ENCODE measurements at places on chromosomes 6 and 20. TPM values are rescaled to one million over a fixed set of nuclear protein-coding genes. Genes with fewer than 3 reads are reported as not detected.
A peak's percentile ranks its signal among the peaks of the same experiment; 100 is the strongest.

GRCh38 chr20:45061244-45061643, 39.7 kb downstream of the KCNS1 start:
- no peak for DNase-seq

The DOK5 gene
- total RNA-seq: 1.0 TPM

GRCh38 chr6:40343877-40344565, 243.1 kb downstream of the LRFN2 start:
- peak; percentile 8 for DNase-seq

DNA sequence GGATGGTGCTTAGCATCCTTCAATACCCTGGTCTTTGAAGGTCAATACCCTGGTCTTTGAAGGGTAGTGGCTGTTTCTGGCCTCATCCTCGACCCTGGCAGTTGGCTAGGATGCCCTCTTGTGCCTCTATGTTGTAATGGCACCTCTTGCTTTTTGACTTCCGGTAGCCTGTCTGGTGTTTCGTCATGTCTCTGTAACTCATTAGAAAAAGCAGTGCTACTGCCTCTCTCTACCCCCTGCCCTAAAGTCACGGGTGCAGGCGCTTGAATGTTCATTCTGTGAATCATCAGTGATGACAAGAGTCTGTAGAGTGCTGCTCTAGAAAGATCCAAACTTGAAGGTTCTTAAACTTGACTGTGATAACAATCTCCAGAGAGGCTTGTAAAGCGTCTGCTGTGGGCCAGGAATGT, 28.3 kb downstream of the RSPO4 start:
- peak; percentile 23 for DNase-seq

- DNase-seq: peak; percentile 73
Measured at GRCh38 chr6:2990248-2990931, 9.3 kb upstream of the NQO2 start.

GRCh38 chr6:155994086-155994485, 538.4 kb upstream of the NOX3 start:
- no peak for DNase-seq
